Activated T-cell treated with anti-CD3 and anti-CD28 coated beads, Interleukin-2, amount 50 U/mL, for 72 hours (primary cell): ENCODE measurements at places on chromosomes 1 and 21. TPM values are rescaled to one million over a fixed set of nuclear protein-coding genes. Genes with fewer than 3 reads are reported as not detected.

MFN2 gene
- 66.1 TPM for total RNA-seq

DNA sequence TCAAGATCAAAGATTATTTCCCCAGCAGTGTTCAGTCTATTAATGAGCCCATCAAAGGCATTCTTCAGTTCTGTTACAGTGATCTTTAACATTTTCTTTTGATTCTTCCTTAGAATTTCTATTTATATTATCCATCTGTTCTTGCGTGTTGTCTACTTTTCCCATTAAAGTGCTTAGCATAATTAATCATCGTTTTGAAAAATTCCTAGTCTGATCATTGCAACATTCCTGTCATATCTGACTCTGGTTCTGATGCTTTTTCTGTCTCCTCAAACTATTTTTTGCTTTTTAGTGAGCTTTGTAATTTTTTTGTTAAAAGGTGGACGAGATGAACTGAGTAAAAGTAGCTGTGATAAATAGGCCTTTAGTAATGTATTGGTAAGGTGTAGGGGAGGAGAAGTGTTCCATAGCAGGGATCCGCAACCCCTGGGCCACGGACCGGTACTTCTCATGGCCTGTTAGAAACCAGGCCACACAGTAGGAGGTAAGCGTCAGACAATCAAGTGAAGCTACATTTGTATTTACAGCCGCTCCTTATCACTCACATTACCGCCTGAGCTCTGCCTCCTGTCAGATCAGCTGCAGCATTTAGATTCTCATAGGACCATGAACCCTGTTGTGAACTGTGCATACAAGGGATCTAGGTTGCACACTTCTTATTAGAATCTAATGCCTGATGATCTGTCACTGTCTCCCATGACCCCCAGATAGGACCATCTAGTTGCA, 163.3 kb downstream of the PIK3R3 start:
- DNase-seq = no peak

DNA sequence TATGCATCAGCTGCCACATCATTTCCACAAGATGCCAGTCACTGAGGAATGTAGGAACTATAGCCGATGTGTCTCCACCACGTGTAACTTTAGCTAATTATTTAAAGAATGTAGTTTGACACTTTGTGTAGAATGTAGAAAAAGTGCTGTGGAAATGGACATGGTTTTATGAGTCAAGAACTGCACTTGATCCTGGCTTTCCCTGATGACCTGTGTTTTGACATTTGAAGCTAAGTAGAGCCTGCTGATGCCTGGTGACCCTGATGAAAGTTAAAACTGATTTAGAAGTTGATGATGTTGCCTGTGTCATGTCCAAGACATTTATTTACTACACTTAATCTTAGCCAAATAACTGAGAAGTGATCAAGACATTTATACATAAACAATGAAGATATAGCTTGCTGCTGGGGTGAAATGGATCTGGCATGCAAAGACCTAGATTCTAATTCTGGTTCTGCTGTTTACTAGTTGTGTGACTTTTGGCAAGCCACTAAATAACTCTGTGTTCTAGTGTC, 4.4 kb upstream of the OSBPL9 start:
- DNase-seq = no peak

GSTM5 gene
- 1.0 TPM for total RNA-seq

- DNase-seq = no peak
Measured at GRCh38 chr1:6410248-6410893, 9.3 kb downstream of the HES2 start.

GRCh38 chr1:33741749-33742148, 122.1 kb upstream of the HMGB4 start:
- no peak for DNase-seq

STUM gene
- total RNA-seq = not detected
